ENCODE measurements at places on chromosomes 5 and 9.

DNA sequence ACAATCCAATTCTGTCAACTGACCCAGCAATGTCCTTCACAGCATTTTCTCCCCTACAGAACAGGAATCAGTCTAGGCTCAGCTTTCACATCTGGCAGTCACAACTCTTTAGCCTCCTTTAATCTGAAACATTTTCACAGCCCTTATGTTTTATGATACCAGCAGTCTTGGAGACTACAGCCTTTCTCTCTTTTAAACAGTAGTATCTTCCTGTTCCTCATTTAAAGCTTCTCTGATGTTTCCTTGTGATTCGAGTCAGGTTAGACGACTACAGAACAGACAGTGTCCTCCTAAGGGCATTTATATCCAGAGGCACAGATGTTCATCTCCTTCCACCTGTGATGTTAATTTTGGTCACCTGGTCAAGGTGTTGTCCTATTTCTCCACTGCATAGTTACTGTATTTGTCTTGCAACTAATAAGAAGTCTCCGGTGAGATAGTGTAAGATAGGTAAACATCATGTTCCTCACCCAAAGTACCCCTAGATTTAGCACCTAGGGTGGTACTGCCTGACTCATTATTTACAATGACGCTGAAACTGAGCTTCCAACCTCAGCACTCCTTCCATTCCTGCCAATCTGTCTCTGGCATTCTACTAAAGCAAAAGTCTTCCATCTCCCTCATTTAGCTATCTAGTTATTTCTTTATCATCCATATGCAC lies 20.7 kb downstream of the TTC39B start:
- no peak for DNase-seq

GRCh38 chr9:2966565-2967300 lies 122.8 kb upstream of the PUM3 start:
- DNase-seq: peak; percentile 7

DNA sequence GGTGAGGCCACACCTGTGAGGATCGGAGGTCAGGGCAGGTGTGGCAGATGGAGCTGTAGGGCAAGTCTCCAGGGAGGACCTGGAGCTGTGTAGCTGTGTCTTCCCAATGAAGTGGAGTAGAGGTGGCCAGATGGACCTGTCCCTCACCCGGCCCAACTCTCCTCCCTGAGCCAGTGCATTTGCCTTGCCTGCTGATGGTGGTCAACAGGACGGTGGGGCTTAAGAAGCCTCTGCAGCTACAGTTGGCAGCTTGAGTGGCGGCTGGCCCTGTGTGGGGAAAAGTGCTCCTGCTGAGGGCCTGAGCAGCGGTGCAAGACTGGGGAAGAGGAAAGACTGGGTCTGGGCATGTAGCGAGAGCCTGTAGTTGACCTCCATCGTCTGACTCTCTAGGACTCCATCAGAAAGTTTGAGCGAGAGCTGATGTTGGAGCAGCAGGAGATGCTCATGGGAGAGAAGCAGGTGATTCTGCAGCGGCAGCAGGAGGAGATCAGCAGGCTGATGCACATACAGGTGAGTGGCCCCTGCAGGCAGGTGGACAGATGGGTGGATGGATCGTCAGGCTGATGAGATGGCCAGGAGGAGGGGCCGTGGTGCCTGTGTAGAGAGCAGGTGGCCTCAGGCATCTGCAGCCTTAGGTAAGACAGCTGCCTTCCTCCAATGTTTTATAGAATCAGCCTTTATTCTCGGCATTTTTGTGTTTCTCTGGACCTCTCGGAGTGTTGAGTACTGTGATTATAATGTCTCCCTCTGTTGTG lies 24.9 kb downstream of the PITX1 start:
- no peak for DNase-seq

DNA sequence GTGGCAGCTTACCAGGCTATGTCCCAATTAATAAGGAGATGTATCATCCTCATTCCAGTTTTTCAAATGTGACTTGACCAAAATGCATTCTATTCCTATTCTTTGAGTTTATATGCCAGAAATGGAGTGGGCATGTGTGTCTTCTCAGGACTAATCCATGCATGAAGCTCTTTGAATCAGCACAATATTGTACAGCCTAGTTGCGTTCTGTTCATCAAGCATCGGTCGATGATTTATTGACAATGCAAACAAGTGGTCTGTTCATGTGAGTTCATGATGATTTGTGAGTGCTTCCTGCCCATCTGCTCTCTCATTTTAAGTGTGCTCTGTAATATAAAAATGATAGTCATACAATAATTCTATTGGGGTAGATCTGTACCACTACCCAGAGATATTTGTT lies 48.3 kb downstream of the PALM2AKAP2 start:
- DNase-seq: no peak

DNA sequence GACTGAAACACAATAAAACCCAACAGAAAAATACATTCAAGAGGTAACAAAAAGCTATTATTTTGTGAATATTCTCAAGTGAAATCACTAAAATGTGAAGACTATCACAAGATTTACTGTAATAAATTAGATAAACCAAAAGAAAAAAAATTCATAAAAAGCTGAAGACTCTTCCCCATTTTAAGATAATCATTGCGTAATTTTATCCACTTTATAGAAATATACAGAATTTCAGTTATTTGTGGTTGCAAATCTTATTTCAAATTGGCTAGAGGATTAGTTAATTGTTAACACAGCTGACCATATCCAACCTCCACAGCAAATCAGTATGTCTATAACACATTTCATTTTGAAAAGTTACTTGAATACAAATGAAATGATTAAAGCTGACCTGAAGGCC lies 7.7 kb upstream of the TMEM267 start:
- DNase-seq: no peak

All from SK-MEL-5 (cell line).